ENCODE measurements at places on chromosomes 6 and 20.

DNA sequence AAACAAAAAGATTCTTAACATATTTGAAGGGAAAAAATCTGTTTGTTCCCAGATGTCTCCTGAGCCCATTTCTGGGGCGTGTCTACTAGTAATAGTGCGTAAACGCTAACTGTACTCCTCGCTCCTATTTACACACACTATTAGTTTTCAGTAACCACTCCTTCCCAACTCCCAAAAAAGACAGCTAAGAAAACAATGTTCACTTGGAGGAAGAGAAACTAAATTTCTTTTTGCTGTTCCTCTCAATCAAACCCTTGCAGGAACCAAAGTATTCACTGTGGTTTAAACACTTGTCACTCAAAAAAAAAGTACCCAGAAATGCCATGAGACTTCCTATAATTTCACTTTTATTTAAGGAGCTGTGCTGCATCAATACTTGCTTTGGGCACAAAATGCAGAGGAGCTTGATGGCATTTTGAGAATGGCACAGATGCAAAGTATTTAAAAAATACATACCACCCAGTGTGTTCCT lies 118.2 kb downstream of the BACH2 start:
- no peak for DNase-seq

DNA sequence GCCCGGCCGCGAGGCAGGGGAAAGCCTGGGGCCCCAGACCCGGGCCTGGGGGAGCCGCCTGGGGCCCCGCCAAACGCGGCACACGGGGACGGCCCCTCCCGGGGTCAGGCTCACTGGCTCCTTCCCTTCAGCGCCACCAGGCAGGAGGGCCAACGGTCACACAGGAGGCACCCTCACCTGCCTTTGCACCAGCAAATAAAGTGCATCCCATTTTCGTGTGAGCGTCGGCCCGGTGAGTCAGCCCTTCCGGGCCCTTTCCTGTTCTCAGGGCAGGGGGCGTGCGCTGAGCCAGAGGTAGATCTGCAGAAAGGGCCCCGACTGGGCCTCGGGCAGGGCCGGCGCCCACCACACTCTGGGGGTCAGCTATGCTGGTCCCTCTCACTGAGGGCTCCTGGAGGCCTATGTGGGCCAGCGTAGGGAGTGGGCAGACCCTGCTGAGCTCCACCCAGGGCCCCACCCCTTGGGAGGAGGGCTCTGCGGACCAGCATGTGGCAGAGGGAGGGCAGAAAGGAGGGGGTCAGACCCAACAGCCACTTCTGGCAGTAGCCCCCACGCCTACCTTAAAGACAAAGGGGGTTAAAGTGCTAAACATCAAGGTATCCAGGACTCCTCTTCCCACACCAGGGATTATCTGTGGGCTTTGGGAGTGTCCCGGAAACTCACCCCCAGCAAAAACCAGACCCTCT lies 931 bp upstream of the UCKL1 start:
- no peak for DNase-seq

GRCh38 chr6:23953976-23954375 lies 172.0 kb upstream of the NRSN1 start:
- no peak for DNase-seq

DNA sequence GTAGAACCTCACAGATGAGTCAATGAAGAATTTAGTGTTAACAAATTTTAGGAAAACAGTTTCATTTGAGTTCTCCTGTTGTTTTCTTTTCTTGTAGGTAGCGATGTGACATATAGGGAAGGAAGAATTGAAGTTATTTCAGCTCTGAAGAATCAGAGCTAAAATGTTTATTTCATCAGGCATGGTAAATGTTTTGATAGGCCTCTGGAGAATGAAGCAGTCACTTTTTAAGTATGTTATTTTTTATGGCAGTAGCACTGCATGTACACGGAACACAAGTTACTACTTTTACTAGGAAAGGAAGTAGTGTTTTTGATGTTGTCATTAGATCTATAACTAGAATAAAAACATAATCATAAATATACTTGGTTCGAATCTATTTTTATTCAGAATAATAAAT lies 1357.3 kb upstream of the CITED2 start:
- peak; percentile 77 for DNase-seq

- no peak for DNase-seq
These were observed 553.0 kb upstream of the ADGRB3 start for GRCh38 chr6:68082086-68082485.

DNA sequence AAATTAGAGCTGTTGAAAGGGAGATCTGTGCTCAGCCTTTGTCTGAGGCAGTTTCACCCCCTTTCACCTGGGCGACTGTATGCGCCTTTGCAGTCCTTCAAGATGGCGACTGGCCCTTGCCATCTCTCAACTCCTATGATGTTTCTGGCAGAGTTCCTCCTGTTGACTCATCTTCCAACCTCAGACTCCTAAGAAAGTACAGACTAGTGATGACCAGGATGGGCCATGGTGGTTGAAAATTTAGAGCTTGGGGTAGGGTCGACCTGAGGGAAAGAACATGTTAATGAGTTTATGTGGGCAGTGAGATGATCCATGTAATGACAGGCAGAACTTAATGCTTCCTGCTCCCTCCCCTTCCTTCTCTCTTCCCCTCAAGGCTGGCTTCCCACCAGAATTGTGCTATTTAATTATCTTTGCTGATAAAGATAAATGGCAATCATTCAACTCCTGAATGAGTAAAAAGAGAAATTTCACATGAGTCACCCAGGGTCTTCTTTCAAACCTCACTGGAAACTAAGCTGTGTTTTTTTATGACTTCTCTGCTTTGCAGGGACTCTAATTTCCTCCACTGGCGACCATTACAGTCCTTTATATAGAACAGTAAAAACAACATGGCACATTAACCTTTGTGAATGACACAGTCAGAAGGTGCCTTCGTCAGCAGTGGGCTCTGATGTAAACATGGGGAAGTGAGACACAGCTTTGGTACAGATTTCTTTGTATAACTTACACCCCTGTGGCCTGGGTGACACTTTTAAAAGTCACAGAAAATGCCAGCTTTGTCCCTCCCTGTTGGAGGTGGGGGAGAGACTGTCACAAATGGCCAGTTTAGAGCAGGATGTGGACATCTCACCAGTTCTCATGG lies 103.5 kb downstream of the SCP2D1 start:
- DNase-seq: peak; percentile 39

GRCh38 chr6:5282191-5282623 lies 20.9 kb downstream of the FARS2 start:
- DNase-seq: no peak

DNA sequence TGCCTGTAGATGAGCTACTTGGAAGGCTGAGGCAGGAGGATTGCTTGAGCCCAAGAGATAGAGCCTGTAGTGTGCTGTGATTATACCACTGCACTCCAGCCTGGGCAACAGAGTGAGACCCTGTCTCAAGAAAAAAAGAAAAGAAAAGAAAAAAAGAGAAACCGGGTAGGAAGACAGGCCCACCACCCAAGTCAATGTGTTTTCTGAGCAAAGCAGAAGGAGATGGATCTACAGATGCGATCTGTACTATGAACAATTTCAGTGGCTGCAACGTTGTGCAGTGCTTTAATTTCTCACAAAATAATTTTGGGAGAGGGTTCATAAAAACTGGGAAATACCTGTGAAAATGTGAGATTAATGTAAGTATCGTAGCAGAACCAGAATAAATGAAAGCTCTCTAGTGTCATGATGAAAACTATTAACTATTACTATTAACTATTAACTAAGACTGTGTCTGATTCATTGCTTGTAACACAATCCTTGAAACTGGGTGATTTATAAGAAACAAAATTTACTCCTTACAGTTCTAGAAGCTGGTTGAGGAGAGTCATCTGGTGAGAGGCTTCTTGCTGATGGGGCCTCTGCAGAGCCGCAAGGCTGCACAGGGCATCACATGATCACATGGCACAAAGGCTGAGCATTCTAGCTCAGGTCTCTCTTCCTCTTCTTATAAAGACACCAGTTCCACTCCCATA lies 233.1 kb upstream of the ZNF217 start:
- peak; percentile 88 for DNase-seq

DNA sequence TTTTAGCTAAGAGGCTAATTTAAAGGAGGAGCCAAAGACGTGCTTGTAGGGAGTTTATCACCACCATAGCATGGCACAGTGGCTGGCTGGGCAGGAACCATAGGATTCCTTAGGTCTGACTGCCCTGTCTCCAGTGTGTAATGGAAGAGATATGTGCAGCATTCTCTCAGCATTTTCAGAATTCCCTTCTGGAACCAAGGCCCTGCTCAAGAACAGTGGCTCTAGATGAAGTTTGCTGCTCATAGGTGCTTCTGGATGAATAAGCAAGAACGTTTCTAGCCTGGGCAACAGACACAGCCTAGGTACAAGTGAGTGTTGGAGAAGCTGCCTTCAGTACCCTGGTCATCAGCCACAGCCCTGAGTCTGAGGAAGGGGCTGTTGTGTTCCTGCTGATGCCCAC lies 69.1 kb downstream of the LCA5 start:
- DNase-seq: peak; percentile 26

- no peak for DNase-seq
These were observed 73.3 kb downstream of the PCSK2 start for GRCh38 chr20:17300113-17300512.

DNA sequence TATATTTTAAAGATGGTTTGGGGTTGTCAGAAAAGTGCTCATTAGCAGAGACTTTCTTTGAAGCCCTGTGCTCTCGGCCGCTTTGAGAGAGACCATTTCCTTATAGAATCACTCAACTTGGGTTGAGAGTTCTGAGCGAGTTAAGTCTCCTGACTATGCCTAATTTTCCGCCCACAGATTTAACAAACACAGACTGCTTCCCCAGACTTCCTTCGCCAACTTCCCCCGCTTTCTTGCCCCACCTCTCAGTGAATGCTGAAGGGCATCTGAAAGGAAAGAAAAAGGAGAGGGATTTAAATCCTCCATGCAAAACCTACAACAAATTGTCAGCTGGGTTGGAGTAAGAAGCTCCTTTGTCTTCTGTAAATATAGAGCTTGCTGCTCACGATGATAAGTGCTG lies 224.0 kb downstream of the EYA2 start:
- DNase-seq: no peak

DNA sequence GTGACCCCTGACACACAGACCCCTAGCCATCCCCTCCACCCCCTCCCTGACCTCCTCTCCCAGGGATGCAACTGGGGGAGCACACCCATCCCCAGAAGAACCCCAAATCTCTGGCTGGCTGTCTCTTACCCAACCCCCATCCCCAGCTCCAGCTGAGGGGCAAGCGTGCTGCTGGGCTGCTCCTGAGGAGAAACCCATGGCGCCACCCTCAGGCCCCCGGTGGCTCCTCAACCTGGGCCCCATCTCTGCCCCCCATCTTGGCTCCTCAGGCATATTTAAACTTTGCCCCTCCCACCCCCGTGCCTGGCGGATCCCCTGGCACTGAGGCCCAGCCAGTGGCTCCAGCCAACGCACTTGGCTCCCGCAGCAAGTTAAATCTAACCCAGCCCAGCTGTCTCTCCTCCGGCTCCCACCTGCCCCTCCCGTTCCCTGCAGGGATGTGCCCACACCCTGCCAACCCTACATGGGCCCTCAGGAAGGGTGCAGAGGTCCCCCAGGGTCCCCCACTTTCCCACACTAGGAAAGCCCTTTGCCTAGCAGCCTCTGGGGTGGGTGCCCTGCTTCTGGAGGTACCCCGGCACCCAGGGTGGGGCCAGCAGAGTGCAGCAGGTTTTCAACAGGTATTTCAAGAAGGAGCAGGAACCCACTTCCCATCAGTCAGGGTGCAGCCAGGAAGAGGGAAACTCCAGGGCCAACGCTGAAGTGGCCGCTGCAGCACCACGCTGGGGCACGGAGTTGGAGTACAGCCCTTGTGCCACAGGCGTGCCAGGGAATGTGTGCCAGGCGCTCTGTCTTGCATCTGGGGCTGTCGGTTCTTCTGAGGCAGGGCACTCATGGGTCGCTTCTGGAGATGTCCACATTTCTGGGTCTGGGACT lies 5.3 kb upstream of the OSBPL2 start:
- DNase-seq: no peak

GRCh38 chr6:6176127-6176526 lies 144.3 kb downstream of the F13A1 start:
- DNase-seq: no peak

- DNase-seq: no peak
These were observed 6.1 kb upstream of the ULBP2 start for GRCh38 chr6:149935668-149936067.
